ENCODE measurements at places on chromosomes 6 and 20.

DNA sequence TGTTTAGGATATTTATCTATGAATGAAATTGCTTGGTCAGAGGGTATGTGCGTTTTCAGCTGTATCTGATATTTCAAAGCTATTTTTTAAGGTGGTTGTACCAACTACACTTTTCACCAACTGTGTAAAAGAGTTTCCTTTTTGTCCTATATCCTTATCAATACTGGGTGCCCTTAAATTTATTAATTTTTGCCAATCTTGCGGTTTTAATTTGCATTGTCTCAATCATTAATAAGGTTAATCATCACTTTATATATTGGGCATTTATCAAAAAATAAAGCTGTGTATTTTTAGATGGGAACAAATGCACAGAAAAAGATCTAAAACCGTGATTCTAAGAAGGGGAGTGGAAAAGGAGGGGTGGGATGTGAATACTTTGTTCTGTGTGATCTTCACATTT lies 66.7 kb upstream of the SALL4 start:
- no peak for DNase-seq

DNA sequence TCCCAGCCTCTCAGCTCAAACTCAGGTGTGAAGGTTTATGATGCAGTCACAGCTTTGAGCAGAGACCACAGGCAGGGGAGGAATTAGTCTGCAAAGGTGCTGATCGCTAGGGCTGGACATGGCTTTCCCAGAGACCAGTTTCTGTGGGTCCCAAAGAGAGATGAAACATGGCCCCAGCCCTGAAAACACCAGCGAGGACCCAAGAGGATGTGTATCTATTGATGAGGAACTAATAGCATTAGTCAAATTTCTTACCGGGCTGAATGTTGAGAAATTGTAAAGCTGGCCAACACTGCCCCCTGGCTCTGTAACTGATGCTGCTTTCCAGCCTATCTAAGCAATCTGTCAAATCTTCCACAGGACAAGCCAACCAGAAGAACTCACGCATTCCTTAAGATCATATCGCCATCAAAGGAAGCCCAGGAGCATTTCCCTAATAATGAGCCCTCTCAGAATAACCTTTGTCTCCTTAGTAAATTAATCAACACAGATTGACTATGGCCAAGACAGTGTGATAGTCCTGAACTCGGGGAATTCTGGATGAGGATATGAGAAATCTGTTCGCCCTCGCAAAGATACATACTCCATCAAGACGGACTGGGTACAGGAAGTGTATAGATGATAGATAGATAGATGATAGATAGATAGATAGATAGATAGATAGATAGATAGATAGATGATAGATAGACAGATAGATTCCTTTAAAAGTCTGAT lies 7.8 kb upstream of the ACSS1 start:
- peak; percentile 45 for DNase-seq

DNA sequence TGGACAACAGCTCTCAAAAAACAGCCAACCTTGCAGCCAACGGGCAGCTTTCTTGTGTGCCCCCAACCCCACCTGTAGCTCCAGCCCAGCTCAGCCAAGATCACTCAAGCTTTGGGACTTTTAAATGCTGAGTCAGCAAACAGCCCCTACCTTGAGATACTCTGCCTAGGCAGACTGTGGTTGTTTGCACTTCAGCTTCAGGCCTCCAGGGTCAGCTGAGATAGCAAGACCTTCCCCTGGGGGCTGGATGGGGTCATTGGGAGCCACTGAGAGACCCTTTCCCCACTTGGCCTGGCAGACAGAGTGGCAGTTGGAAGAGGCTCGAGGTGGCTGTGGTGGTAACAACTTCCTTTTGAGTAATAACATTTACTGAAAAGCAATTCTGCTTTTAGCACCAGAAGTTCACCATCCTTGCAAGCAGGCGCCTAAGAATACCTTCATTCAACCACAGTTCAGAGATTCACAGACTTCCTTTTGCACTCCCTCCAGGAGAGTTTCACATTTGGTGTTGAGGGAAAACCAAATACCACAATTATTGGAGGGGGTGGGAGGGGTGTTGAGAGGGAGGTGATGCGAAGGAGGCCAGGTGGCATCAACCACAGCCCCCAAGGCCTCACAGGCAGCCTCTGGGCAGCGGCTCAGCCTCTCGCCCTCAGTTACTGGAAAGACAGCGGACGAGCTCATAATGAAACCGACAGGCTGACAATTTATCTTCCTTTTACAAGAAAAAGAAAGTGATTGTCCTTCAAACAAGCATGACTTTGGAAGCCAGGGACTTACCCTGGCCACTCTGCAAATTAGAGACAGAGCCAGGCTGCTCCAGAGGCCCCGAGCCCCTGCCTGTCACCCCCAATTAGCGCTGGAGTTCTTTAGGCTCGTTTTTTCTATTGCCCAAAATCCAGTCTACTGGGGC lies 148.1 kb downstream of the CEBPB start:
- DNase-seq: peak; percentile 9

- no peak for DNase-seq
Observed at GRCh38 chr6:15317934-15318902, 72.3 kb downstream of the JARID2 start.

DNA sequence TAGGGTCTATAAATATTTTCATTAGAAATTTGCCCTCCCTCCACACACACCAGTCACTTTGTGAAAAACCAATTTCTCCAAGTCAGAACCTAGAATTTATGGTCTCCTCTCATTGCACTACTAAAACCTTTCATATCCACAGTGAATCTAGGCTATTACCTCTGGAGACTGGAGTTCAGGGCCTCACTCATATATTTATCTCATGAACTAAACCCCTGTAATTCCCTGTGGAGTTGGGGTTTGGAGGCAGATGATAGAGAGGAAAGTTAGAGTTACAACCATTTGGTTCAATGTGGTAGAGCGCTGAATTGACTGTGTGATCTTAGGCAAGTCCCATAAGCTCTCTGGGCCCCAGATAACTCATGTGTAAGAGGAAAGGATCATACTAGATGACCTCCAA lies 18.2 kb upstream of the CEP85L start:
- DNase-seq: no peak

DNA sequence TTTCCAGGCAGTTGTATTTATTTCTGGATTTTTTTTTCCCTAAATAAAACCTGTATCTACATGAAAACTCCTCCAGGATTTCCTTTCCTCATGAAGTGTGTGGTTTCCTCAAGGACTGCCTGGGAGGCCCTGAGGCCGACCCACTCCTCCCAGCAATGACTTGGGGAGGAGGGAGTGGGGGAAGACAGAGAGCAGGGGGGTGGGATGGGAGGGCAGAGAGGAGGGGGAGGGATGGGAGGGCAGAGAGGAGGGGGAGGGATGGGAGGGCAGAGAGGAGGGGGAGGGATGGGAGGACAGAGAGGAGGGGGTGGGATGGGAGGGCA lies 161.8 kb upstream of the AGPAT4 start:
- no peak for DNase-seq

GRCh38 chr6:157790548-157791160 lies 32.4 kb upstream of the SNX9 start:
- DNase-seq: no peak

GRCh38 chr6:26268659-26269402 lies 96.2 kb upstream of the BTN3A2 start:
- no peak for DNase-seq

DNA sequence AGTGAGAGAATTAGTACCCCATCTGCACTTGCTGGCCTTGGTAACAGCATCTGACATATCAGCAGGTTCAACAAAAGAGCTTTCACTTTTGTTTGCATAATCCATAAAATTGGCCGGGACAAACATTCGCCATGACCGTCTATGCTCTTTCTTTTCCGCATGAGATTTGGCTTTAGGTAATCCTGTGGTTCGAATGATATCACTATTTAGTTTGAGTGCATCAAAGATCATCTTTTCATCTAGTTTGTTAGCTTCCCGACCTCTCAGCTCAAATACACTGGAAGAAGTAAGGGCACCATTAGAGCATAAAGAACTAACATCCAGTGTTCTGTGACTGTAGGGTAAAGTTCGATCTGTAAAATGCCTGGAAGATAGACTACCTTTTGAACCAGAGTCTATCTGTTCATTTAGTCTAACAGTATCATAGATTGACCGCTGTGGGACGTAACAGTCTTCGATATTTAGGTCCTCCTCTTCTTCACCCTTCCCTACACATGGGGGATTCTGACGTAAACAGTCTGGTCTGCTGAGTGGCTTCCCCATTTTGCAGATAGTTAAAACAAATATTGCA lies 101.6 kb downstream of the DST start:
- DNase-seq: no peak

GRCh38 chr6:42431356-42431755 lies 20.4 kb downstream of the TRERF1 start:
- DNase-seq: no peak

DNA sequence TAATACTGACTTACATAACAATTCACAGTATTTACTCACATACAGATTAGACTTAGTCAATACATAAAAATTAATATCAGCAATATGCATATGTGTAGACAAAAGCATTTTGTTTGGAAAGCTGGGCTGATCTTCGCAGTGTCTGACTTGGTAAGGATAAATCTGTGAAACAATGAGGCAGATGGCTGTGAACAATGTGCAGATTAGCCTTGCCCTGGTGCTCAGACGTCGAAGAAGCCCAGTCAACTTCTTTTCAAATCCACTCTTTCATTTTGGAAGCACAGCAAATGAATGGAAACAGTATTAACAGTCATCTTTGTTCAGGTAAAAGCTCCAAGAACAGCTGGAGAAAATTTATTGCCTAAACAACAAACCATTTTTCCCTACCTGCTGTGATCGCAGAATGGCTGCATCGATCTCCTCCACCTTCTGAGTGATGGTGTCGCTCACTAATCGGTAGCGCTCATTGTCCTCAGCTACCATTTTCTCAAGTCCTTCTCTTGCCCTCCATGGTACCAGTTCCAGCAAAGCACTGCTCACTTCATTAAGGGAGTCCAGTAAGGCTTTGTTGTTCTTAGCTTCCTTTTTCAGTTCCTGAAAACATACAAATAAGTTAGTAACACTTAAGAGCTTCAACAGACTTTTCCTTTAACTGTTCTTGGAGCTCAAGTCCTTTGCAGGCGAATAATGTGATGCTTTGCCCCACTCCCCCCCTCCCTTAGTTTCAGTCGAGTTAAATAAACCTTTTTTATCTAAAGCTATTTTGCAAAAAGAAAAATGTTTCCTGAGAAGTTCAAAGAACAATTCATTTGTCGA lies 116.5 kb downstream of the DST start:
- no peak for DNase-seq

DNA sequence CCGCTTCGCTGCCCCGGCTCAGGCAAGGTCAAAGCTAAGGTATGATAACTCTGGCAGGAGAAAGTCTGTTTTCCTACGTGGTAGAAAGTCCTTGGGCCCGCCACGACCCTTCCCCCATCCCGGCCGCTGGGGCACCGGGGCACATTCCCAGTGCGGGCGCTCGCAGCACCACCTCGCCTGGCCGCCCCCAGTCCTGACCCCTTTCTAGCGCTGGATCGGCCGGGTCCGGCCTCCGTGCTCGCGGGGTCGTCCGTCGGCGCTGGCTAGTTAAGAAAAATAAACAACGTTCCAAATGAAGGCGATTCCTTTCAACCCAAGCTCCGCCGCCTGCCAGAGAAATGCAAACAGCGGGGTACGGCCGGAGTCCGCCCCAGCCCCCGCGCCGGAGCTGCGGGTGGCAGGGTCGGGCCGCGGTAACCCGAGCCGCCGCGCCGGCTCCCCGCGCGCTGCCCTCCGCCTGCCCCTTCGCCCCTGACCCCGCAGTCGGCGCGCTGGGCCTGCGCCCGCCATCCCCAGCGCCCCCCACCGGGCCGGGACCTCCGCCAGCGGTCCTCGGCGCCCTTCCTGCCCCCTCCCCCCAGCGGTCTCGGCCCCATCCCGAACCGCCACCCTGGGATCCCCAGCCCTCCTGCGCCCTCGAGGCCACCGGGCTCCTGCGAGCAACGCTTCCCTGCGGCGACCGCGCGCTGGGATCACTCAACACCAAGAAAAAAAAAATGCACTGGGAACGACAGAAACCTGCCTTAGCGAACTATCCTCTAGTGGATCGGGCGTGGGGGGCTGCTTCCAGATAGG lies 37.6 kb downstream of the NCR2 start:
- no peak for DNase-seq

GRCh38 chr6:165117121-165117520 lies 192.3 kb downstream of the C6orf118 start:
- DNase-seq: no peak

DNA sequence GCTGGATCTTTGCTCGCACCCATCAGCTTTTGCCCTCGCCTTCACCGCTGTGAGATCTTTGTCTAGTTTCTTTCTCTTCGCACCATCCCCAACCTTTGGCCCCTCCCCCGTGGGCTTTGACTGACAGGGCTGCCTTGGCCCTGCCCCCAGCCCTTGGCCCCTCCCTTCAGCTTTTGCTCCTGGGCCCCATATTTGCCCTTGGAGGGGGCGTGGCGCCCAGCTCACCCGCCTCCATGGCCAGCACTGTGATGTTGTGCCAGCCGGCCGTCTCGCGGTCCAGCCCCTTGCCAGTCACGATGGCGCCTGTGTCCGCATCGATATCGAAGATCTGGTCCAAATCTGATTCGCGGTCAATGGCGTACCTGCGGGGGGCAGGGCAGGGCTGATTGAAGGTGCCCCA lies 81.1 kb downstream of the CD40 start:
- no peak for DNase-seq

DNA sequence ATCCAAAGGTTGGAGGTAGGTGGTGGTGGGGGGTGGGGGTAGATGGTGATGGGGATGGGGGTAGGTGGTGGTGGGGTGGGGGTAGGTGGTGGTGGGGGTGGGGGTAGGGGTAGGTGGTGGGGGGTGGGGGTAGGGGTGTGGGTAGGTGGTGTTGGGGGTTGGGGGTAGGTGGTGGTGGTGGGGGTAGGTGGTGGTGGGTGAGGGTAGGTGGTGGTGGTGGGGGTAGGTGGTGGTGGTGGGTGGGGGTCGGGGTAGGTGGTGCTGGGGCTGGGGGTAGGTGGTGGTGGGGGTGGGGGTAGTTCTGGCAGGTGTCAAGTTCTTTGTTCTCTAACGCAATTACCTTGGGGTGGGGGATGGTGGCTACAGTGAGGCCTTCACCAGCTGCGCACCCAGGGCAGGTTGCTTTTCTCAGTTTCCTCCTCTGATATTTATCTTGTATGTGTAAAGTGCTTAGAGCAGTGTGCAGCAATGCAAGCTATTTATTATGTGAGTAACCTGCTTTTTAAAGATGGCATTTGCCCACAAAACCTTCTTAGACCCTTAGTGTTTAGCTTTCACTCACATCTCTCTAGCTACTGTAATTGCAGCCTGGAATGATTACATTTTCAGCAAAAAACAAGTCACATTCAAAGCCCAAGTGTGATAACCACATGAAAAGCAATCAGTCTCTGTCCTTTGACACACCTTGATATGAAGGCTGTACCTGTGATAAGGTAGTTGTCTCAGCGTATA lies 8.2 kb upstream of the CCDC167 start:
- no peak for DNase-seq

DNA sequence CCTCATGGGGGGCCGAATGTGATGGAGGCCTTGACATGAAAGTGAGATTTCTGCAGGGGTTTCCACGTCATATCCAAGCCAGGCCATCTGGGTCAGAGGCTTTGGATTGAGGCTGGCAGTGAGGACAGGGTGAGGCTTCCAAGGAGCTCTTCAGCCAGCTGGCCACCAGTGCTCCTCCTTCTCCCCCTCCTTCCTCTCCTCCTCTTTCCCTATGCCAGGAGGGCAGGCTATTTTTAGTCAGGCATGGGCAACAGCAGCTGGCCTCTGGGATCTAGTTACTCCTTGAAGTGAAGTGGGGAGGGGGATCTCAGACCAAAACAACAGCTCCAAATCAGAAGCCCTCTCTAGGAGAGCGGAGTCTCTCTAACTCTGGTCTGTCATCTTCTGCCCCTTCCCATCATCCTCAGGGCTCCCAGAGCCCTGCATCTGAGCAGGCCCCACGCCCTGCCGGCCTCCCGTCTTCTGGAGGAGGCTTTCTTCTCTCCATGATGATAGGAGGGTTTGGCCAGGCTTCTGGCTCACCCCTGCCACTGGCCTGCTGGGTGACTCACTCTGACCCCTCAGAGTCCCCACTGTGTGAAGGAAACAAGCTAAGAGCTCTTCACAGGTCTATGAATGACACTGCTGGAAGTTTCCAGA lies 612 bp downstream of the TNNC2 start:
- DNase-seq: no peak
